Activated T-cell treated with anti-CD3 and anti-CD28 coated beads, Interleukin-2, amount 50 U/mL, for 1 hour (primary cell): ENCODE measurements at places on chromosomes 2 and 18.

GRCh38 chr2:227848146-227848545 is 23.3 kb upstream of the DAW1 start:
- no peak for DNase-seq

DNA sequence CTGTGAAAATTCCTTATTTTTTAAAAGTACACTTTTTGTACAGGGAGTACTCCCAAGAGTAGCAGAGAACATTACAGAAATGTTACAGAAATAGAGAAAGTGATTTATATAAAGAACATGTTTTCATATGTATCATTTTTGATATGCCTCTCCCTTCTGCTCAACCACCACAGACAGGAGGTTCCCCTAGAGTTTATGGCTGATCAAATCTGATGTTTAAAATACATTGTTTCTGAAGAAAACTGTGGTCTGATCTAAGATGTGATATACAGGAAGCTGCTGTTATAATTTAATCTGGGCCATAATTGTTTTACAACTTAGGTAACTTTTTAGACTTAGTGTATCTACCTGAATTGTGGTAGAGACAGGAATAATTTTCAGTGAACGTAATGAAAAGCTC is 37.0 kb downstream of the STAT4 start:
- DNase-seq: no peak

DNA sequence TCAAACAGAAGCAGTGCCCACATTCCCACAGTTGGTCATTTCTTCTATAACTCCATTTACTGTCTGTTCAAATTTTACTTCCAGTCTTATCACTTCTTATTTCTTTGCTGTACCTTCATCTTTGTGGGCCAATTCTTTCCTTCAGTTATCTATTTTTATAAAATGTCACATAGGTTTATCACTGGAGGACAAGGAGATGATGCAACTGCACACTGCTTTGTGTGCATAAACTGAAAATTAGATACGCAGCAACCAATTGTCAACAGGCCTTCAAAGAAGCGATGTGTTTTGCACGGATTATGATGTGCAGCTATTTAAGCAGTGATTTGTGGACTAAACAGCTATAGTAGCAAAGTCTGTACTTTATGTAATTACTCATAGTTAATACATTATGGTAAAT is 726.8 kb upstream of the GCFC2 start:
- no peak for DNase-seq

- peak; percentile 31 for DNase-seq
Observed at GRCh38 chr2:3780477-3781402, 77.4 kb downstream of the DCDC2C start.

GRCh38 chr2:157480182-157480961 is 36.5 kb upstream of the CYTIP start:
- DNase-seq: no peak

- no peak for DNase-seq
Observed at GRCh38 chr2:138060301-138060635, 96.0 kb downstream of the HNMT start.

GRCh38 chr2:241901500-241902351 is 32.2 kb downstream of the RTP5 start:
- DNase-seq: peak; percentile 13

DNA sequence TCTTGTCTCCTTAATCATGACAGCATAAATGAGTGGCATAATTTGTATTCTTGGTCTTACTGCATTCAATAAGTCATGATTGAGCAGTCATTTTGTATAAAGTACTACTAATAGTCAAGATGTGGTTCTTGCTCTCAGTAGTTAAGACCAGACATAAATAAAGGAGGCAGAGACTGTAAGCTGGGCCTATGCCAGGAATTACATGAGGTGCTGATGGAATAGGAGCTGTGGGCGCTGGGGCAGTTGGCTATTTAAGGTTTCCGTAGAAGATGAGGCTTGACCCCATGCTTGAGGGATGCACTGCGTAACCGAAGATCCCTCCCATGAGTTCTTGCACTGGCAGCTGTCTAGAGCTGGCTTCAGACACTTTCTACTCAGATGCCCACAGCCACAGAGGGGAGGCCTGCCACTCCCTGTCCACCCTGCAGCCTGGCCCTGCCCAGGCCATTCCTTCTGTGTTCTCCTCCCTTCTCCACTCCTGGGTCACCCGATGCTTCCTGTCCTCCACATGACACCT is 150.9 kb upstream of the REV1 start:
- DNase-seq: no peak

- no peak for DNase-seq
Observed at GRCh38 chr2:124136110-124136509, 111.0 kb downstream of the CNTNAP5 start.

DNA sequence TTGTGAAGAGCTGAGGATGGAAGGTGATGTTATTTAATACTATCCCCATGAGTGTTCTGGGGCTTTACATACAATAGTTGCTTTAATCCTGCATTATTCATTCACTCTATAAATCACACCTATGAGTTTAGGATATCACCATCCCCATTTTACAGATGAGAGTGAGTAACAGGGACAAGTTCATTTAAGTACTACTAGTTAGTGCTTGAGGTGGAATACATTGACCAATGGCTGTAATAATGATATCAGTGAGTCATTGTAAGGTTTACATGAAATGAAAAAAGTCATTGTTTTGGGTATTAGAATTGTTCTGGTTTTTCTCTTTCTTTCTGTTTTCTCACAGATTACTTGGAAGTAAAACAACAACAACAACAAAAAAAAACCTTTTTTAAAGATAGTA is 42.5 kb downstream of the TANC1 start:
- no peak for DNase-seq

DNA sequence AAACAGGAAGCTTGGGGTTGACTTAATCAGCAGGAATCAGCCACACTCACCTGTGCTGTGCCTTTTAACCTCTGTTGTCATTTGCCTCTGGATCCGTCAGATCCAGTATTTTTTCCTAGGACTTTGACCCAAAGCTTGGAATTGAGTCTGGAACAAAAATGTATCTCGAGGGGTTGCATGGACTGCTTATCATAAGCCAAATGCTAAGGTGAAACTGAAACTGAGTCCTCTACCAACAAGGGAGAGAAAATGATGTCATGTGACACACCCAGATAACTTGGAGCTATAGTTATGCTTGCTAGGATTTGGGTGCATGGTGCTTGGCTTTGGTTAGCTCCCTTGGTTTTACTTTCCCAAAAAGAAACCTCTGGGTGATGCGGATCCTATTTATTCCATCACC is 2158.6 kb upstream of the PIK3C3 start:
- no peak for DNase-seq

DNA sequence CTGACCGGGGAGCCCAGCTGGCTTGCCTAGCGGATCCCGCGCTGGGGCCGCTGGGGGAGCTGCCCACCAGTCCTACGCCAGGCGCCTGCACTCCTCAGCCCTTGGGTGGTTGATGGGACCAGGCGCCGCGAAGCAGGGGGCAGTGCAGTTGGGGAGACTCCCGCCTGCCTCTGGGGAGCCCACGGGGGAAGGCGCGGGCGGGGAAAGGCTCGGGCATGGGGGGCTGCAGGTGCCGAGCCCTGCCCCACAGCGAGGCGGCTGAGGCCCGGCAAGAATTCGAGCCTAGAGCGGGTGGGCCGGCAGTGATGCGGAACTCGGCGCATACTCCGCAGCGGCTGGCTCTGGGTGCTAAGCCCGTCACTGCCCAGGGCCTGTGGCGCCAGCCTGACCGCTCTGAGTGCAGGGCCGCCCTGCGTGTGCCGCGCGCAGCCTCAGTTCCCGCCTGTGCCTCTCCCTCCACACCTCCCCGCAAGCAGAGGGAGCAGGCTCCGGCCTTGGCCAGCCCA is 249.1 kb upstream of the TEKT4 start:
- no peak for DNase-seq

DNA sequence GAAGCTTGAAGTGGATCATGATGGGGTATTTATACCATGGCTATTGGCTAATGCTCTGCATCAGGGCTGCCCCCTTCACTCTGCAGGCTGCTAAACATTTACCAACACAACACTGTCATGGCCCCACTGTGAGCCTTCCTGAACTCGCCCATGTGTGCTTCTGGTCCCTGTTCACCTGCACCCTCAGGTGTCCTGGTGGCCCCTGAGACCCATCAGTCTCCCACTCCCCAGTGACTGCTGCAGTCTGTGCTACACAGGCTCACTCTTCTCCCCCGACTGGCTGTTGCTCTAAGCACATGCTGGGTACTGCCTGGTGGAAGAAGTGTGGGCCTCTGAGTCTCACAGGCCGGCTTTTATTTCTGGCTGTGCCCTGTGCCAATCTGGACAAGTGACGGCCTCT is 183.0 kb upstream of the HS6ST1 start:
- no peak for DNase-seq

DNA sequence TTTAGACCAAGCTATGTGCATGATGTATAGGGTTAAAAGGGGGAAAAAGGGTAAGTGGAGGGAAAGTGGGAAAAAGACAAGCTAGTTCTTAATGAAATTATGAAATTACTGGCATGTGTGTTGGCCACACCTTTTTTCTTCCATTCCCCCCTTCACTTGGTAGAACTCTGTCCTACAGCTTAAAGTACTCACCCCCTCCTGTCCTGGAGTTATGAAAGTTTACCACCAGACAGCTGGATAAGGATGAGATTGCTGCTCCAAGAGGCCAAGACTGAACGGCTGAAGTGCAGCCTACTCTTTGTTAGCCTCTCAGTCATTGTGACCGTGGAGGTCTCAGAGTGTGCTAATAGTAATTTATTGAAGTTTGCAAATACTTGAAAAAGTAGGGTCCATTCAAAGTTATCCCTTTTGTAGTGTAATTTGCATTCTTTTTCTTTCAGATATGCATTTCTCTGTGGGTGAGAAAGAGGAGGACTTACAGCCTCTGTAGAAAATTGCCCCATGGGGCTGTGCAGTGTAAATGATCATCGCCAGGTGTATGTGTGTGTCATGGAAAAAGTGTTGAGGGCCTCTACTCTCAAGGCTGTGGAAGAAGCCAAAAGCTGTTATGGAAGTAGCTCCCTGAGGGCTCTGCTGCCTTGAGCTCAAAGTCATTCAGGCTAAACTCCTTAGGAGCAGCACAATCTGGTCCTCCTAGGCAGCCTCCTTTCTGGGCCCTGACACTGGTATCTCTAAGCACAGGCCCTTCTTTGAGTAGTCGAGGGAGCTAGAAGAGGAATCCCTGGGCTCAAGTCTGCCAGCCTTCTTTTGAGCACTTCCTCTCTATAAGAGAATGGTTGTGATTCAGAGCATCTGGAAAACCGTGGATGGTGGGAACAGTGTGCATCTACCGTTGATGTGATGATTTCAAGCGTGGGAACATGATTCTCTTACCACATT is 46.2 kb downstream of the LHCGR start:
- DNase-seq: no peak

- no peak for DNase-seq
Observed at GRCh38 chr2:220273082-220273481, 645.7 kb downstream of the SLC4A3 start.

DNA sequence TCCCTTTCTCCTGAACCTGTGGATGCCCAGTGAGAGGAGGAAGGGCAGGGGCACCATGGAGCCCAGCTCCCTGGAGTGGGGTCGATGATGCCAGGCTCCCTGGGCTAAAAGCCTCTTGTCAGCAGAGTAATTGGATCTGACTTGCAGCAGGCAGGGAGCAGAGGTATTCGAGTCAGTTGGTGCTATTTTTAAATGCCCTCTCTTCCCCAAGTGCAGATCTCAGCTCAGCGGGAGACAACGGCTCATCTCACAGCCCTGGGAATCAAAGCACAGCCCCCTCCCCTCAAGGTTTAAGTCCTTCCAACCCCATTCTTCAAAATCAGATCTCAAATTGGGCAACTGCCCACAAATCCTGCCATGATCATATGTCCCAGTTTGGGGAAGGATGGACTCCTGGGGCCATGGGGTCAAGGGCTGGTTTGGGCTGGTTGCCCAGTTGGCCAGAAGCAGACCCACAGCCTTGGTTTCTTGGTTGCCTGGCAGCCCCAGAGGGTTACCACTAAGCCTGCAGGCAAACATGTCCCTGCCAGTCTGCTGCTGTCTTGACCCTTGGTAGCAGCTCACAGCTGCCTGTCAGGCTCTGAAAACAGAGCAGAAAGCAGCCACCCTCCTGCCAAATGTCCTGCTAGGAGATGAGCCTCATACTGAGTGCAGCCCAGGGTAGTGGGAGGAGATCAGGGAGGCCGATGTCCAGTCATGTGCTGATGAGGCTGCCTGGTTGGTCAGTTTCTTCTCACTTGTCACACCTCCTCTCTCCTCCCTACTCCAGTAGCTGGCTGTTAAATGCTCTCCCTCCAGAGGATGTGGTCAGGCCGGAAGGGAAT is 244.9 kb downstream of the LOXHD1 start:
- no peak for DNase-seq

GRCh38 chr2:45910473-45911060 is 259.1 kb downstream of the PRKCE start:
- DNase-seq: no peak
